Stimulated activated CD8-positive, alpha-beta memory T cell treated with anti-CD3 and anti-CD28 coated beads, Interleukin-15, amount 100 ng/mL, for 24 hours (primary cell): ENCODE measurements at places on chromosomes 2 and 18.

- DNase-seq = no peak
Measured at GRCh38 chr2:217987391-217987790, 15.4 kb downstream of the TNS1 start.

GRCh38 chr18:3179430-3180089, 40.2 kb downstream of the MYOM1 start:
- DNase-seq = no peak

DNA sequence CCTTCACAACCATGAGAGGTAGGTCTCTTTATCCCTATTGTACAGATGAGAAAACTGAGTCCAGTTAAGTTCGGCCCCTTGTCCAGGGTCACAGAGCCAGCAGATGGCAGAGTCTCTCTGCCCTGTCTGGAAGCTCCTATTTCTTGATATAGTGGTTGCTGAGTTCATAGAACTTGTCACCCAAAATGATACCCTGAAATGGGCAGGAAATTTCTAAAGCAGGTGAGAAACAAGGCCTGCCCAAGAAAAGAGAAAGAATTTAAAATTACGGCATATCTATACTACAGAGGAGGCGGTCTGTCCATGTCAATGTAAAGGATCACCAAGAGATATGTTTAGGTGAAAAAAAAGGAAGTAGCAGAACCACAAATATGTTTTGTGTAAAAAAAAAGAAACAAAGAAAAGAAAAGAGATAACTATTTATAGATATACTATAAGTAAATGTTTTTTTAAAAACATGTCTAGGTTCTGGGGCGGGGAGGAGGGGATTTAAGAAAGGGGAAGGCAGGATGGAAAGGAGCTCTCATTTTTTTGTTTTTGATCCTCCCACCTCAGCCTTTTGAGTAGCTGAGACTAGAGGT, 39.8 kb downstream of the MYO7B start:
- DNase-seq = no peak

DNA sequence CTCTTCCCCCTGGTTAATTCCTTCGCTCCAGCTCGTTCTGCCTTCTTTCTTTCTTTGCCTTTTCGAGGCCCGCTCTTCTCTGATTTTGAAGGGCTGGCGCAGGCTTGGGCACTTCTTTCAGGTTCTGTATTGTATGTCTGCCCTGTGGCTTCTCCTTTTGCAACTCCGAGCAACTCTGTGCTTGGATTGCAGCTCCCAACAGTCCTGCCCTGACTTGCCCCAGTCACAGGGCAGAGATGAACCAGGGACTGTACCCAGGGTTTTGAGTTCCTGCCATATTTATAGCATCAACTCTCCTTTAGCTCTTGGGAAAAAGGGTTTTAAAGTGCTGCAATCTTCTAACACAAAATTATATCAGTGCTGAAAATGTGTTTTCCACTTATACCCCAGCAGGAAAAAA, 31.1 kb upstream of the CD8A start:
- no peak for DNase-seq

DNA sequence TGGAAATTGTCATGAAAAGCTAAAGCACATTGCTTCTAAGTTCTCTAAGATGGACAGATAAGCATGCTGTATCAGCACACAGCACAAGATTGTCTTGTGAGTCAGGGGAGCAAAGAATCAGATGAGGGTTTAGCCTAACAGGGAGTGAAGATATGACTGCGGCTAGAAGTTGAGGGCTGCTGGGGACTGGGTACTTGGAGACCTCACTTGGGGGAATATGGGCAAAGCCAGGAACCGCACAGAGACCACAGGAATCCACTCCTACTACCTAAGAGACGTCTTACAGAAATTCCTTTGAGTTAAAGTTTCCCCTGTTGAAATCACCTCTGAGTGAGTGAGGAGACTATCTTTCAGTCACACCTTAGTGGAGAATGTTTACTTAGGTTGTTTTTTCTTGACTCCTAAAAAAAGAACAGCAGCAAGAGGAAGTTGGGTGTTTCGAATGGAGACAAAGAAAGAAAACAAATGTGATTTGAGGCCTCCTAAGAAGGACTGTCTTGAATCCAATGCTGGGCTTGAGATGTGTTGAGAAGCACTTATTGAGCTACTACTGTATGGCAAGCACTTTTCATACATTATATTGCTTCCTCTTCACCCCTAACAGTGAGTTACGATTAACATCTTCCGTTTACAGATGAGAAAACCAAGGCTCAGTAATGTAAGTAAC, 100.7 kb downstream of the ANKRD44 start:
- no peak for DNase-seq

DNA sequence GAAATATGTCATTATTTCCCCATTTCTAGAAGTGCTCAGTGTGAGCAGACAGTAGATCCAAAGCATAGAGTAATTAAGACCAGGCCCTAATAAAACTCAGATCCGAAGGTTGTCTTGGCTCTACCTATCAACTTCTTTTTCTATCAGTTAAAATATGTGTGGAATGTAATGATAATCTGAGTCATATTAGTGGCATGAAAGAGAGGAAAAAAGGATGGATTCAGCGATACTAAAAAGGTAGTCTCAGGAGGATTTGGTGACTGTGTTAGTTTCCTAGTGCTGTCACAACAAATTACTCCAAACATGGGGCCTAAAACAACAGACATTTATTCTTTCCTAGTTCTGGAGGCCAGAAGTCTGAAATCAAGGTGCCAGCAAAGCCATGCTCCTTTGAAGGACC, 103.7 kb upstream of the NABP1 start:
- DNase-seq = no peak

DNA sequence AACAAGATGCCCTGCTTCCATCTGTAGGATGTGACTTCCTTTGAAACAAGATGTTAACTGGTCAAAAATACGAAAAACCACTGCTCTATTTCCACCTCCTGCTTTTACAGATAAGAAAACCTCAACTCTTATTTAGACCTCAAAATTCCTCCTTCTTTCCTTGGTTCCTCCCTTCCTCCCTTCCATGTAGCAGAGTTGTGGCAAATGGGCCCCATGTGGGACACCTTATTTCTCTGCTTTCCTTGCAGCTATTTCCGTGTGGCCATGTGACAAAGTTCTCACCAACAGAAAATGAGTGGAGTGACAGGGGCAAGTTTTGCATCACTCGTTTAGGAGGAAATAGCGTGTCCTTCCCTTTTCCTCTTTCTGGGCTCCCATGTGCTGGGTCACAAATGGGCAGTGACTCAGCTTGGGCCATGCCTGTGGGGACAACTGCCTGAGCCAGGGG, 69.4 kb upstream of the SMAD2 start:
- no peak for DNase-seq

- no peak for DNase-seq
Measured at GRCh38 chr2:174597009-174597344, 627 bp downstream of the WIPF1 start.

GRCh38 chr2:187982668-187983067, 309.0 kb upstream of the GULP1 start:
- no peak for DNase-seq

DNA sequence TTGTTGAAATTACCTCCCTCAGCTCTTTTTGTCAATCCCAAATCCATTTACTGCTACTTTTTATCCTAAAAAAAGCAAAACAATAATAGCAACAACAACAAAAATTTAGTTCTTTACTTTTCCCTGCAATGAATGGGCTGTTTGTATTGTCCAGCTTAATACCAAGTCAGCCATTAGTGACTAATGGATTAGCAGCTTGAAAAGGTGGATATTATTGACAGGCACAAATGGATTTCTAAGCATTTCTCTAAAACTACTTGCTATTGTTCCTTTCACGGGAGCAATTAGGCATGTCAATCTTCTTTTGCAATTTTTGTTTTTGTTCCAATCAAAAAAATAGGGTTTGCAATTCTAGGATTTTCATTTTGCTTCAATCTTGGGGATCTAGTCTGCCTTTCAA, 32.1 kb upstream of the SPAG16 start:
- no peak for DNase-seq
